ENCODE measurements at places on chromosomes 7 and 10. TPM values are rescaled to one million over a fixed set of nuclear protein-coding genes. Genes with fewer than 3 reads are reported as not detected.

Gene XRCC2
- 1.4 TPM for total RNA-seq

Gene CFAP46
- 1.2 TPM for total RNA-seq

Gene SRPK2
- total RNA-seq = 28.9 TPM

Gene GCC1
- 7.9 TPM for total RNA-seq

Gene NME8
- total RNA-seq = not detected

Gene ABCA13
- 0.05 TPM for total RNA-seq

Gene PSD
- total RNA-seq = 3.4 TPM
